Cerebellar cortex (tissue), 1 donor: ENCODE measurements at places on chromosomes 2 and 18.

DNA sequence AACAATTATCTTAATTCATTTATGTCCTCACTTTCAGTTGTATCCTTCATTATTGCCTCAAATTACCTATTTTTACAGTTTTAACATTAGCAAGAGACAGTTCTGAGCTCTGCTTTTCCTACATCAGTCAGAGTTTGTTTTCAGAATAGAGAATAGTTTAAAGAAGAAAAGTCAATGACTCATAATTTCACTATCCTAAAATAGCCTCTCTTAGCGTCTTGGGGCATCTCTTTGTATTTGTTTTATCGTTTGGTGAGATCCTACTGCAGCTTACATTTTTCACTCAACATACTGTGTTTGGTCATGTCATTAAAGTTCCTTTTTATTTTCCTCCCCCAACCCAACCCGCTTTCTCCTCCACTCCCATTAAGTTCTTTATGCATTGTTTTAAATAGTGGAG is 3.8 kb downstream of the SEC11C start:
- no peak for DNase-seq

- no peak for DNase-seq
Measured at GRCh38 chr2:181970160-181970794, 15.4 kb upstream of the PPP1R1C start.

DNA sequence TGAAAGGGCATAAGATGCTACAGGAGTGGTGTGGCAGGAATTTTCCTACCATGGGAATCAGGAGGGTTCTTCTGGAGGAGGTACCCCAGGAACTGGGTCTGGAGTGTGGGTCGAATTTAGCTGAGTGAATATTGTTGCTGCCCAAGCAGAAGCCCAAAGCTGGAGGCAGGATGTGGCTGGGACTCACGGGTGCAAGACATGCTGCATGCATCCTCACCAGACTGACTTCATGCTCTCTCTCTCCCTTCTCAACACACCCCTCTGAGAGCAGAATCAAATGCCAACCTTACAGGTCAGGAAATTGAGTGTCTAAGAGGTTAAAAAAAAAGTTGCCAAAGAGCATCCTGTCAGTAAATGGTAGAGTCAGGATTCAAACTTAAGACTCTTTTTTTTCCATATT is 78.8 kb upstream of the TTC39C start:
- no peak for DNase-seq

GRCh38 chr2:64946769-64947247 is 42.4 kb upstream of the SLC1A4 start:
- no peak for DNase-seq

GRCh38 chr2:174395969-174396630 is 570 bp downstream of the SCRN3 start:
- DNase-seq, result no peak

DNA sequence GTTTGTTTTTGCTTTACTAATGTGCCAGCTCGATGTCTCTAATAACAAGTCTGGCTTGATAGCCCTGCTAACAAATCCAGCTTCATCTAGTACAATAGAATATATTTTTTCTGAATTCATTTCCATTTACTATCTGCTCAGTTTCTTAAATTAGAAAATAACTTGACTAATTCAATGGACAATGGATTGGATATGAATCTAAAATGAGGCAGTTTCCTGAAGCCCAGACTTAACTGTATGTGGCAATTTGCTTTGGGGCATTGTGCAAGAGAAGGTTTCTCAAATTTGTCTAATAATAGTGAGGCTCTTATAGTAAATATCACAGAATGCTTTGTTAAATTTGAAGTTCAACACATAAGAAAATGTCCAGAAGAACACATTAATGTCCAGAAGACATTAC is 25.8 kb downstream of the CALCRL start:
- DNase-seq, result no peak

GRCh38 chr2:10184421-10184820 is 61.9 kb downstream of the RRM2 start:
- no peak for DNase-seq

- no peak for DNase-seq
Measured at GRCh38 chr2:53040536-53041229, 726.9 kb upstream of the CHAC2 start.

- DNase-seq, result no peak
Measured at GRCh38 chr2:159832858-159833257, 34.9 kb upstream of the CD302 start.
